ENCODE measurements at places on chromosomes 7 and 10.

DNA sequence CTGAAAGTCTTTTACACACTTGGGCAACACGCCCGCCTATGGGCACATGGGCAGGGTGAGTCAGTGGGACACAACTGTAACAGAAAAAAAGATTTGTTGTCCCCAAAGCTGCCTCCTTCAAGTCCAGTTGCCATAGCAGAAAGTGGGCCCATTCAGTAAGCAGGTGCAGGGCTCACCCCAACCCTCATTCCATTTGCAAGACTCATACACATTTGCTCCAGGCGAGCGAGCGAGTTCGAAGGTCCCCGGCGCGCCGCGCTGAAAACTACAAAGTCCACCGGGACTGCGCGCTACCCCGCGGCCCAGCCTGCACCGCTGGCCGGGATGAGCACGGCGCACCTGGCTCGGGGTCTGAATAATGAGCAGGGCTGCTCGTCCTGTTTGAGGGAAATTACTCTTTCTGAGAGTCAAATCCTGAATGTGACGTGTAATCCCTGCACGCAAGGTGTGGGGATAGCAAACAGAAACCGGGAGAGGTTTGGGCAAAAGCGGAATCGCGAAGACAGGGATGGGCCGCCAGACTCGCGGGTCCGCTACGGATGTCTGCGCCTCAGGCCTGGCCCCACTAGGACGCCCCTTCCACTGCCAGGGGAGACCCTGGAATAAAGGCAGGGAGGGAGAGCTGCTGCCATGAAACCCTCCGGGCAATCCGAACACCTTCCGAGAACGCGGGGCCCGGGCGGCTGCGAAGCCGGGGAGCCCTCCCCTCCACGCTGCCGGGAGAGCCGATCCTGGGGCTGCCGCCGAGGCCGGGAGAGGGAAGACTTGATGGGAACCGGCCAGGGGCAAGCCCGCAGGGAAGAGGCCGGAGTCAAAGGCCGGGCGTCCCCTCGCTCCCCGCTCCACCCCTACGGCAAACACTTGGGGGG is 982 bp downstream of the COBL start:
- no peak for DNase-seq

GRCh38 chr10:130215151-130215930 is 79.2 kb downstream of the GLRX3 start:
- DNase-seq = no peak

- DNase-seq = no peak
These were observed 2.4 kb downstream of the PSMC2 start for GRCh38 chr7:103349805-103350204.

- DNase-seq = peak; percentile 10
These were observed 11.3 kb downstream of the NOLC1 start for GRCh38 chr10:102163342-102163989.

DNA sequence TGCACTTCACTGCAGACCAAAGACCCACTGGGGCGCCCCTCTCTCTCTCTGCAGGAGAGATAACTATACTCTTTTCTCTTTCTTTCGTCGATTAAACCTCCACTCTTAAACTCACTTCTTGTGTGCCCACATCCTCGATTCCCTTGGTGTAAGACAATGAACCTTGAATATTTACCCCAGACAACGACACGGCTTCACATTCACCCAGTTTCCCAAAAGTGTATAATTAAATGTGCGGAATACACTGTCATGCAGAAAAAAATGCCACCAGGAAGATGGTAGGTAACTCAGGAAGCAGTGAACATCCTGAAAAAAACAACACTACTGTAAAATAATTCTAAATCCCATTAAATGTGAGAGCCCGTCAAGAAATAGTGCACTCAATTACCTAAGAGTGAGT is 882.2 kb downstream of the TYW1 start:
- DNase-seq = no peak

DNA sequence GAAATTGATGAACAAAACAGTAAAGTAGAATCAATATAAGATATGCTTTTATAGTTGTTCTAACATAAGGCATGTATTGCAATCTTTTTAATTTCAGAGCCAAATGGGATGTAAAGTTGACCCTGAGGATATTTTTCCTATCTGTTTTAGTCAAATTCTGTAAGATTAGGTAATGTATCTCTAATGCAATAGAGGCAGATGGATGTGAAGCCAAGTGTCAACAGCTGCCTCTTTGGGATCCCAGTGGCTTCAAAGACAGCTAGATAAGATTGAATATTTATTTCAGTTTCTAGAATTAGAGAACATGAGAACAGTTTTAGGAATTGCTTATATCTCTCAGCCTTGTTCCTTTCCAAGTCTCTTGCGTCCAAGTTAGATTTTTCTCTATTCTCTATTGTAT is 208.3 kb downstream of the DNAJB9 start:
- DNase-seq = no peak

DNA sequence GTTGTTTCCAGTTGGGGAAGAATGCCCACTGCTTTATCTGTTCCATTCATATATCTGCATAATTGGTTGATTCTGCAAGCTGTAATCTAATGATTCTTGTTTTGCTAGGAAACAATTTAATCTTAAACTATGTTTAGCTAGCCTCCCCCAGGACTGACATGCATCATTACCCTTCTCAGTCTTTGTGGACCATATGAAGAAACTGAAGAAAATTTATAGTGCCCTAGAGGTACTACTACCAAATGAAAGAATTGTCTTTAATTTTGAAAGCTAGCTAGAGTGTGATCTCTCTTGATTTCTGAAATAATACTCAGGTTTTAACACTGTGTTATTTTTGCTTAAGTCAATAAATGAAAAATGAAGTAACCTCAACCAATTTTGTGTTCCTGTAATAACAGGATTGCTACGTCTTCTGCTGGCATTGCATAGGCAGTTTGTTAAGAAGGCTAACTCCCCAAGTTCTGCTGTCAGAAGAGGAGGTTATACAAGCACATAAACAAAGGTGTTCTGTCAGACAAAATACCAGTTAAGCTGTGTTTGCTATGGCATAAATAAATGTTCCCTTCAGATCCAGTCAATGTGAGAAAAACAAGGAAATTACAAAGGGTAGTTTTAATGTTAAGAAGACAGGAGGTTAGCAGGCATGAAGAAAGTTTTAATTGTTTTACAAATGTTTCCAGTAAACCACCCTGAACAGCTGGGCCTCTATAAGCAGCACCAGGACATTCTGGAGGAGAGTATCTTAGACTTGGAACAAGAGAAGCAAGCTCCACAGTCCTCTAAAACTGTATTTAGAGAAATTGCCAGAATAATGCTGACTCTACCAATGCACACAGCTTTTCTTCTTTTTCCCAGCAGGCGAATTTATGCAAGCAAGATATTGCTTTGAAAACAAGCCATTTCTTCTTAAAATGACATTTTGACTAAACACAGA is 90.3 kb upstream of the CTTNBP2 start:
- no peak for DNase-seq

DNA sequence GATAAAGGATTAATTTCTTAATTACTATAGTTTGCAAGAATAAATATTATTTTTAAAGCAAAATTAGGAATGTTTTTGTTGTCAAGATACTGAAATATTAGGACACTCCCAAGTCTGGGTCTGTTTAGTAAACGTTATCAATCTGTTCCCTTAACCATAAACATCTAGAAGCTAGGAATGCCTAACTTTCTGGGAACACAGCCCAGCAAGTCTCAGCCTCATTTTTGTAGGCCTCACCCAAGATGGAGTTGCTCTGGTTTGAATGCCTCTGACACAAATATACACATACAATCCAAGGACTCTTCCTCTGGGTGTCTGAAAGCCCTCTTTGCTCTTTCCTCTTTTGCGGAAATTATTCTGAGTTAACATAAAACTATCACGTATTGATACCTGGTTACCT is 487.4 kb upstream of the CELF2 start:
- DNase-seq = no peak

Measured in erythroblast (primary cell).